RWPE1 (cell line): ENCODE measurements at places on chromosomes 7 and 10.
A peak's percentile ranks its signal among the peaks of the same experiment; 100 is the strongest.

- DNase-seq: peak; percentile 63
These were observed 82.3 kb upstream of the GPR26 start for GRCh38 chr10:123583639-123584418.

- no peak for DNase-seq
These were observed 75.2 kb upstream of the NPVF start for GRCh38 chr7:25303281-25304181.

GRCh38 chr7:73633844-73634243, 9.5 kb upstream of the MLXIPL start:
- DNase-seq: no peak

- DNase-seq: no peak
These were observed 48.4 kb downstream of the PRR15 start for GRCh38 chr7:29611941-29612544.

- DNase-seq: peak; percentile 49
These were observed 9.0 kb upstream of the POR start for GRCh38 chr7:75905785-75906604.

- DNase-seq: no peak
These were observed 323.4 kb downstream of the GRID1 start for GRCh38 chr10:86043236-86043635.

GRCh38 chr7:25840209-25840792, 311.7 kb upstream of the NFE2L3 start:
- no peak for DNase-seq

GRCh38 chr7:4791738-4792536, 16.5 kb downstream of the AP5Z1 start:
- peak; percentile 58 for DNase-seq

DNA sequence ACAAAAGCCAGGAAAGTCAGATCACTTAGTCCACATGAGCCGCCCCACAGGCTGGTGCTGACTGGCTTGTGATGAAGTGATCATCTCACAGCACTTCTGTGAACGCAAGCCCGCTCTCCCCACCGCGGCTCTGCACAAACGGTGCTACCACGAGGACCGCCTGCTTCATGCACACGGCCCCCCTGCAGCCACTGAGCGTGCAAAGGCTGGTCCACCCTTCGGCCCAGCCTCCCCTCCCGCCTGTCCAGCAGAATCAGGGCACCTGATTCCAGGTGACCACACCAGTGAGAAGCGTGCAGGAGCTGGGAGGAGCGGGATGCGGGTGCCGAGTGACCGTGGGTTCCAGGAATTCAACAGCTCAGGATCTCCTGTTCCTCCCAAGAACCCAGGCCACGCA, 32.2 kb downstream of the MAD1L1 start:
- DNase-seq: no peak

- DNase-seq: no peak
These were observed 229.7 kb upstream of the ZNF32 start for GRCh38 chr10:43878386-43878785.

- no peak for DNase-seq
These were observed 145.1 kb downstream of the DOCK4 start for GRCh38 chr7:112061051-112061450.

DNA sequence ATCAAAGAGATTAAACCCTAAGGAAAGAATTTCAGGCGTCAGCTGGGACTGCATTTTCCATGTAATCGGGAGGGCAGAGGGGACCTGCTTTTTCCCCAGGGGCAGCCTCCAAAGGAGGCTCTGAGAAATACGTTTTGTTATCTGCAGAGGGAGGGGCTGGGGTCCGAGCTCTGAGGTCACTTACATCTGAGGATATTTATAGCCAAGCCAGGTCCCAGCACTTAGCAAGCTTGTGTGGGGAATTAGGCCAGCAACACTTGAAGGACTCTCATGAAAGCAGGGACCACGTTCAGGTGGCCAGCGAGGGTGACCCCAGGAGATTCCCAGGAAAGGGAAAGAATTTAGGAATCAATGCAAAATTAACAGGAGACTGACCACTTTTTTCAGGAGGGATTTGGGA, 20.6 kb upstream of the GDI2 start:
- DNase-seq: no peak

DNA sequence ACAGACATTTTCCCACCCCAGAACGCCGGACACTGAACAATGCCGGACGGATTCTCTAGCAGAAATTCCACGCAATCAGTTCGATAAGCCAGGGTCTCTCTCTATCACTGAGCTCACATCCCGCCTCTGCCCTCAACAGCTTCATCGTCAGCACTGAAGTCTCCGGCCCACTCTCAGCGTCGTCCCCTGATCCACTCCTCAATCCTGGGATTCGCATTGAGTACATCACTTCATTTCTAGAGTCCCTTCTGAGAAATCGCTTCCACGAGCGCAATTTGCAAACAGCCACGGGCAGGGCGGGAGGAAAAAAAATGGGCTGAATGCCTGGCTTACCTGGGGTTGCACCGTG, 365 bp downstream of the YME1L1 start:
- DNase-seq: peak; percentile 20

DNA sequence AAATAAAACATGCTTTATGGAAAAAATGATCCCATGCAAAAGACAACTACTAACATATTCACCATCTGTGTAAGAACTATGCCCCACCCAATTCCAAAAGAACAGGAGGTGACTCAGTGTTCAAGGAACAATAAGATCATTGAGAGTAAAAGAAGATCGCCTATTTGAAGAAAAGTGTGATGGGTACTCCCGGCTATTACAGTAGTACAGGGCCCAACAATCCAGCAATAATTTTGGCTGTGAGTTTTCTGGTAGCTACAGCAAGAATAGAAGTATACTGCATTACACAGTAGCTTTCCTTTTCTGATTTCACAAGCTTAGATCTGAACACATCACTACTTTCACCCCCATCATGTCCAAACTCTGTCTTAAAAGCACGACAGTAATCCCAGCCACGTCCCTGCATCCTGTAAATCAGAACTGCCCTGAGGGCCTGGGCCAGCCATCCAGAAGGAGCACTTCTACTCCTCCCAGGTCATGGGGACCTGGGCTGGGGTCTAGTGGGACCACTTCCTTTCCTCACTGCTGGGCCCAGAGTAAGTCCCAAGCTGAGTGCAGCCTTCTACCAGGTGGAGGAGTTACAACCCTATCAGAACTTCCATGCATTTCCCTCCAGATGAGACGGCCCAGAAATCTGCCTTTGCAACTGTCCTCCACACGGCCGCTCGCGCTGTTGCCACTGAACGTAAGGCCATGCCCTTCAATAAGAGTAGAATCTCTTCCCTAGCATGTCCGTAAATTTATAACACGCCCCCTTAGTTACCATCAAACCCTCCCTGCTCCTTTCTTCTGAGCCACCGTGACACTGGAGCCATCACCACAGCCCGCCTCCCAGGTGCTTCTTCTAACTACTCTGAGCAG, 7.9 kb downstream of the ESYT2 start:
- DNase-seq: peak; percentile 68

- no peak for DNase-seq
These were observed 23.9 kb downstream of the ST7 start for GRCh38 chr7:116977172-116977571.

- DNase-seq: no peak
These were observed 369.6 kb downstream of the TCERG1L start for GRCh38 chr10:130941886-130942285.

DNA sequence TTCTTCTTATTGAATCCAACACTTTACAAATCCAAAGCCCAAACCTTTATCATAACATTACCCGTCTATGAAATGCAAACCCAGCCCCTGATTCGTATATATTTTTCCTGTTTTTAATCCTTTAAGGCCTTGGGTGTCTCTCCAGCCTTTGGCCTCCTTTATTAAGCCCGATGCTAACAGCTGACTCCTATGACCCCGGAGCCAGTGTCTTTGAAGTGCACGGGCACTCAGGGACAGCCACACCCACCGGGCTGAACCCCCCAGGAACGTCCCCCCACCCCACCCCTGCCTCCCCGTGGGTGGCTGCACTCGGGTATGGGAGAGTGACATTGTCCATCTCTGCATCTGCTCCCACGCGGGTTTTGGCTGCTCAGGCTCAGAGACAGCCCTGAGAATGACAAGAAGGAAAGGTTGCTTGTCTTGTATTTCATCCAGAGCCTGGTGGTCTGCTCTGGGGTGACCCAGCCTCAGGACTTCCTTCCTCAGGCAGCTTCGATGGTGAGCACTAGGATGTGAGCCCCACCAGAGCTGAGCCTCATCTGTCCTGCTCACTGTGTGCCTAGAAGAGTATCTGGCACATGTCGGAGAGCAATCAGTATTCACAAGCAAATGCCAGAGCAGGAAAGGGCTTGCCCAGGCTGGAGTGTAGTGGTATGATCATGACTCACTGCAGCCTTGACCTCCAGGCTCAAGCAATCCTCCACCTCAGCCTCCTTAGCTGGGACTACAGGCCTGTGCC, 210.4 kb downstream of the SKIDA1 start:
- peak; percentile 60 for DNase-seq

GRCh38 chr7:73340514-73340913, 12.6 kb downstream of the FKBP6 start:
- no peak for DNase-seq

DNA sequence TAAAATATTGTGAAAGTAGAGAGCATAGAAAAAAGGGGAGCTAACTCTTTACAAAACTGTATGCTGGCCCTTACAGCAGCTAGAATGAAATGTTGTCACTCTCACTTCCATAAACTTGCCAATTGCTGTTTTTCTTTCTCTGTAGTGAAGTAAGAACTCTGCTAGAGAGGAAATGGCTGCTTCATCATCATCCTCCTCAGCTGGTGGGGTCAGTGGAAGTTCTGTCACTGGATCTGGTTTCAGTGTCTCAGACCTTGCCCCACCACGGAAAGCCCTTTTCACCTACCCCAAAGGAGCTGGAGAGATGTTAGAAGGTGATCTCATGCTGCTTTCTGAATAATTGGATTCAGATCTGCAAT, 7.6 kb upstream of the ASCC1 start:
- DNase-seq: no peak

GRCh38 chr7:5779141-5779540, 2.3 kb downstream of the RNF216 start:
- DNase-seq: no peak

GRCh38 chr10:132605390-132605789, 67.8 kb downstream of the INPP5A start:
- DNase-seq: no peak

DNA sequence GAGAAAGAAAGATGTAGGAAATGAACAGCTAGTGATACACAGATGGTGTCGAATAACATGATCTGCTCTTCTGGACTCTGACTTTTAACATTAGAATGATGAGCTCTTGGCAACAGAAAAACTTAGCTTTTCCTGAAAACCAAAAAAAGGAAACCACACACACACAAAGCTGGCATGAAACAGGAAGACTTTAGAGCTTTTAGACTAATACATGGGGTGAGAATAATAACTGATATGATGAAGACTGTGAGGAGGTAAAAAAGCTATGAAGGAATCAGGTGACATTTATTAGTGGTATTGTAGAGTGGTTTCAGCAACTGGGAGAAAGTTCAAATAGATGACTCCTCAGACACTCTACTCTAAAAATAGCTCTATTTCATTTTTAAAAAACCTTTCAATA, 491.9 kb downstream of the PARD3 start:
- no peak for DNase-seq

GRCh38 chr10:114874827-114875411, 53.3 kb downstream of the FHIP2A start:
- no peak for DNase-seq

DNA sequence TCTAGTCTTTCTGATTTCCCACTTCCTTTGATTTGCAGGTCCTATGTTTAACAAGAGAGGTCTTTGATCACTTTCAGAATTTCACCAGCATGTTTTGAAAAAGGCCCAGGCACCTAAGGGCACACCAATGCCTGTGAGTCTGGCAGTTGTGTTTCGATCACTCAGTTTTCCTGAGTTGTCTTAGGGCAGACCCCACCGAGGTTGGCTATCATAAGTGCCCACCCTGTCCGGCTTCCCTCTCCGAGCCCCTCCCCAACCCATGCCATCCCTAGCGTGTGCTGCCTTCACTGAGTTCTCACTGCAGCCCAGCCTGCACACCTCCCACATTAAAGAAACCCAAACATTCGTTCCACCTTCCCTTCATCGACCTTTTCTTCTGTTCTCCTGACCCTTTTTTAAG, 257.9 kb downstream of the GRID1 start:
- no peak for DNase-seq

DNA sequence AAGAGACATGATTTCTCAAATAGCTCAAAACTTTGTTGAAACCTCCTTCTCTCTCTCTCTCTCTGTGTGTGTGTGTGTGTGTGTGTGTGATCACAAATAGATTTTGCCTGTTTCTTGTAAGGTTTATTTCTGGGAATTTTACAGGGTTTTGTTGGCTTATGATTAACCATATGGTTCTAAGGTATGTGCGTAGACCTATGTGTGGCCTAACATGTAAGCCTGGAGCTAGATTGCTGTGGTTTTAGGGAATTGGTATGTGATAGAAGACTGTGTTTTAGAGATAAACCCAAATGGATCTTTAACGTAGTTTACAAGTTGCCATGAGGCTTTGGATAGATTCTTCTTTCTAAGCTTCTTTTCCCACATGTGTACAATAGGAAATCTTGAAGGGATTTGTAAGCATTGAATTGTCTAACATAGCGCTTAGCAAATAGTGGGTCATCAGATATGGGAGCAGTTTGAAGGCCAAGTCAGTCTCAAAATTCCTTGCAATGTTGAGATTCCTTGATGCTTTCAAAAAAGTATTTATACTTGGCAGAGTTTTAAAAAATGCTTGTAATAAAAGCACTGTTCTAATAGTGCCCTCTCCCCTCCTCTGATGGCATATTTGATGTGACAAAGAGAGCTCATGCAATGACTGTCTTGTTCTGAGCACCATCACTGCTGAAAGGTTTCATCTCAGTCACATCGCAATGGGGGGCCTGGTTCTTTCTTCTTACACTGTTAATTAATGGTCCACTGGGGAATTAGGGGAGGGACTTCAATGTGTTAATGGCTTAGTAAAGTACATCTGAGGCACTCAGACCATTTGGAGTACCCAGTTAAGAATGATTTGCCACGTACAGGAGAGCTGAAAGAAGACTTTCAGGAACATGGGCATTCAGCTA, 118.2 kb downstream of the SNX10 start:
- no peak for DNase-seq

- no peak for DNase-seq
These were observed 891.0 kb upstream of the SORCS1 start for GRCh38 chr10:108055506-108055905.

DNA sequence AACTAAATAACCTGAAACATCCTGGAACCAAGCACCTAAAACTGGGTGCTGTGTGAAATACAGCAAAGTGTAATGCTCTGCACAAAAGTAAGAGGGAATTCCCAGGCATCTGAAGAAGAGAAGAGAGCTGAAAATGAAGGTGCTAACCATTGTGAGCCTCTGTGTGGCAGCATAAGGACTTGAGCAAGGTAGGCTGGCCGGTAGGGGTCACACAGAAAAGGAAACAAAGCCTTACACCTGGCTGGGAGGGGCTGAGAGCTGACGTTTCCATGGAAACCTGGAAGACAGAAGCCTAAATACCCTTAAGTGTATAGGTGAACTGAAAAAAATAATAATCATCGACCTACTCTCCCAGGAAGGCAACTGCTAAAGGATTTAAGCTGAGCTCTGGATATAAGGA, 48.6 kb downstream of the CUL1 start:
- DNase-seq: peak; percentile 4

GRCh38 chr7:55254242-55254595, 110.9 kb upstream of the LANCL2 start:
- DNase-seq: no peak
